ENCODE measurements at places on chromosomes 11 and 22.

DNA sequence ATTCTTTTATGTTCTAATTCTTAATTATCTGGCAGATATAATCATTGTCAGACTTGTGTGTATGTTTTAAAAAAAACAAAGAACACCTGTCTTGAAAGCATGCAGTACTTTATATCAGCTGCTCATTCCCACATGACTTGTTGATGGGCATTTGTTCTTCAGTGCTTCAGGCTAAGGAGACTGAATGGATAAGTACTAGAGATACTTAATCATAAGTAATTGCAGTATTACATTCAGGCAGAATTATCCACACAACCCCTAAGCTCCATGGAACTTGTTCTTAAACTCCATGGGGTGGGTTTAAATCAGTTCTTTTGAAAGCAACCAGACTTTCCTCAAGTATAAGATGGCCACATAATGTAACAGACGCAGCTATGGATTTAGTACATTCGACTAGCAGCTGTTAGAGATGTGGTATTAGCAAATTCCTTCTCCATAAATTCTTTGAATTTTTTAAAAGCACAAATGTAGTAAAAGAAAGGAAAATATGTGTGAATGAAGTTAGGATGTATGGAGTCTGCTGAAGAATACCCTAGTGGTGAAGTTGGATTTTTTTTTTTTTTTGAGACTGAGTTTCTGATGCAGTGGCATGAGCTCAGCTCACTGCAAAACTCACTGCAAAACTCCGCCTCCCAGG, 3.0 kb downstream of the JAM3 start:
- no peak for DNase-seq

DNA sequence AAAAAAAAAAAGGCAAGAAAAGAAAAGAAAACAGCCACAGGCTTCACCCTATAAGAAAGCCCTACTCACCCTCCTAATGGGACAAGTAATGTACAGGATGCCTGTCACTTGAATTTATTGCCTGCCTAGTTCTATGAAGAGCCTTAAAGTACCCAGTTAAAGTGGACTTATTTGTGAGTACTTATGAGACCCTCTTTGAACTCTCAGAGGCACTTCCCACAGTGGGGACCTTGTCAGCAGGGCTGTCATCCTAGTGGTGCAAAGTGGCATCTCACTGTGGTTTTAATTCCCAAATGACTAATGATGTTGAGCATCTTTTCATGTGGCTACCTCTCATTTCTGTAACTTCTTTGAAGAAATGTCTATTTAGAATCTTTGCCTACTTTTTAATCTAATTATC, 41.8 kb upstream of the BARX2 start:
- DNase-seq = no peak

GRCh38 chr11:94445641-94446040, 44.4 kb upstream of the GPR83 start:
- no peak for DNase-seq

DNA sequence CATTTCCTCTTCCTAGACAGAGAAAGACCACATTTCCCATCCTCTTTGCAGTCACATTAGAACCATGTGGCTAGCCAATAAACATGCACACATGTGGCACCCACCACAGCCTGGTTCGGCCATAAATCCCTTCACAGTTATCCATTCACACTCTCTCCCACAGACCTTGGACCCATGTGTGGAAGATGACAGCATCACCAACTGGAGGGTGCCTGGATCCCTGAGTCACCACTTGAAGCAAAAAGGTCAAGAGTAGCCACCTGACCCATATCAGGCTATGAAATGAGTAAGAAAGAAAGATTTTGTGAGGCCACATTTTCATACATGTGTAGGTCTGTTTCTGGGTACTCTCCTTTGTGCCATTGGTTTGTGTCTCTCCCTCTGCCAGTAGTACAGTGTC, 9.0 kb upstream of the TMEM121B start:
- DNase-seq = no peak

- DNase-seq = no peak
Observed at GRCh38 chr11:112958670-112959069, 2.5 kb upstream of the NCAM1 start.

DNA sequence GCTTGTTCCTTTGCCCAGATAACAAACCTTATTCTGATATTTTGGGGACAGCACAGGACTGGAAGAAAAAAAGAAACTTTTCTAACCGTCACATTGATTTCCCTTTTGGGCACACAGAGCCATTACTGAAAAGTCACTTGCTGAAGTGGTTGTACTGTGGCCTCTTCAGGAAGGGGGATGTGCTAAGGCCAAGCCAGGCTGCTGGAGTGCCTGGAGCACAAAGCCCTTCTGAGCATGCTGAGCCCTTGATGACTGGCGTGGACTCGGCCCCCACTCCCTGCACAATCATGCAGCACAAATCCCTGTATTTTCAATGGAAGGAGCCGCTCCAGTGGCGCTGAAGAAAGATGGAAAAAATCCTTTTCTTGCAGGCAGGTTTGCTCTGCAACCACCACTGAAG, 164.2 kb downstream of the NTM start:
- no peak for DNase-seq

Data from right cardiac atrium (tissue), 5 donors.